ENCODE measurements at places on chromosomes 3 and 15.

- no peak for DNase-seq
These were observed 158.5 kb downstream of the FEZF2 start for GRCh38 chr3:62214850-62215249.

- DNase-seq = no peak
These were observed 14.6 kb downstream of the SMAD6 start for GRCh38 chr15:66716656-66717020.

- no peak for DNase-seq
These were observed 3.8 kb downstream of the STT3B start for GRCh38 chr3:31536497-31536896.

DNA sequence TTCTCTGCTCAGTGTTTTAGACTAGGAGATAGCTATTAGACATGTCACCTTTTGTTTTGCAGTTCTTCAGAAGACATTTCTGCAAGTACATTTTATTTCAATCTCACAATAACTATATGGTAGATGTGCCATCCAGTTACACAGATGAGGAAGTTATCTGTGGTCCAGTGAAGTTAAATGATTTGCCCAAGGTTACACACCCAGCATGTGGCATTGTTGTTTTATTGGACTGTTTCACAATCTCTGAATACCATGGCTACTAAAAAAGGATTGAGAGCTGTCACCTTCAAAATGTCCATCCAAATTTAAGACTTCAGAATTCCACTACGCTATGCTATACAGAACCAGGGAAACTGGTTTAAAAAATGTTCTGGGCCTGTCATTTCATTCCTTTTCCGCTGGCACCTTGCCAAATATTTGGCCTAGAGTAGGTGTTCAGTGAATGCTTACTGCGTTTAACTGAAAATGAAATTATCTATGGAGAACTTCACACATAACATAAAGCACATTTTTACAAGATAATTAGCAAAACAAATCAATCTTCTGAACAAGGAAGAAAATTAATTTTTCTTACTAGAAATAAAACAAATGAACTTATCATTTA, 20.2 kb downstream of the TM6SF1 start:
- DNase-seq = no peak

- no peak for DNase-seq
These were observed 93.7 kb downstream of the ABI3BP start for GRCh38 chr3:100899440-100900091.

GRCh38 chr15:68389041-68389930, 42.7 kb downstream of the ITGA11 start:
- DNase-seq = no peak

DNA sequence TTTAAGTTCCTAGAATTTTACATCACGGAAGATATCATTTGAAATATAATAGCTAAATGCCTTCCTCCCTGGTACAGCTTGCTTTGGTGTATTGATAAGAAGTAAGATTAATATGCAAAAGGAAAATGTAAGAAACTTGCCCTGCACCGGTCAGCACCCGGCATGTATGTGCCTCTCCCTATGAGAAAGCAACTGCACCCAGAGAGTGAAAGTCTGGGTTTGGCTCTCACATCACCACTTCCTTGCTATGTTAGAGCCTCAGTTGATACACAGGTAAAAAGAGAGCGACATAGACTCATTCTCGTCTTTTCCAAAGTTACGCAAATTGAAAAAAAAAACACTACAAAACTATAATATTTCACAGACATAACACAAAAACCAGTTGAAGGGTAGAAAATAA, 96.7 kb downstream of the FOXP1 start:
- peak; percentile 42 for DNase-seq

DNA sequence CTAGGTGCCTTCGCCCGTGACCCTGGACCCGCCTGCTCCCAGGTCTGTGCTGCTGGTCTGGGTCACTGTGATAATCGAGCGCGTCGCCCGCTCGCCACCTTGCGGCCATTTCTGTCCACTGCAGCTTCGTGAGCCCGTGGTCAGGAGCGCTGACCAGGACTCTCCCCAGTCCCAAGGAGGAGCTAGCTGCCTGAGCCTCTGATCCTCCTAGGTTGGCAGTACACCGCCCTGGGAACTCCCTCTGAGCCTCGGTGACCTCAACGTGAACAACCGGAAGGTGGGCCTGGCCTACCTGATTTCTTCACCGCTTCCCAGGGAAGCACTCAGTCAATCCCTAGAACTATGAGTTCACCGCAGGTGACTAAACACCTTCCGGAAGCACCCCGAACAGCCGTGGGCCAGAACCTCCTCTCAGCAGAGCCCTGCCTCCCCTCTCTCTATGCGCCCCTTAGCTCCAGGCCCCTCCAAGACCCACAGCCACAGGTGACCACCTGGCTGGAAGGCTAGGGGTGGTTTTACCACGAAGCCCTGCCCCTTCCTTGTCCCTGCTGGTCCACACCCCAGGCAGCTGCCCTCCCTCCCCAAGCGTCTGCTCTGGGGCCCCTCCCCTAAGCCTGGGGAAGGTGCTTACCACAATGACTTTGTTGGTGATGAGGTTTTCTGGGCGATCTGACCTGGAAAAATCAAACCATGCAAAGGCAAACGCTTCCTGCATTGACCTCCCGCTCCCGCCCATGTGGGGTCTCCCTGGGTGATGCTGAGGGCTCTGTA, 9.7 kb downstream of the PLA2G4D start:
- DNase-seq = peak; percentile 47

DNA sequence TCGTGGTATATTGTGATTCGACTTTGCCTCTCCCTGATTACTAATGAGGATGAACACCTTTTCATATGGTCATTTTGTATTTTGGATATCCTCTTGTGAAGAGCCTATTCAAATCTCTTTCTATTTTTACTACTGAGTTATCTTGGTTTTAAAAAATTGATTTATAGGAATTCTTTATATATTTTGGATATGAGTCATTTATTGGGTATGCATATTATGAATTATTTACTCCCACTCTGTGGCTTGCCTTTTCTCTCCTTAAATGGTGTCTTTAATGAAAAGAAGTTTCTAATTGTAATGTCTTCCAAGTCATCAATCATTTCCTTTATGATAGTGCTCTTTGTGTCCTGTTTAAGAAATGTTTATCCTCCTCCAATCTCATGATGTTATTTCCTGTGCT, 191.5 kb upstream of the DPH6 start:
- DNase-seq = no peak

- DNase-seq = no peak
These were observed 8.7 kb upstream of the PLA2G4F start for GRCh38 chr15:42165106-42165505.

- DNase-seq = no peak
These were observed 522 bp downstream of the MED12L start for GRCh38 chr3:151085889-151086483.

GRCh38 chr3:11878837-11879236, 32.2 kb upstream of the TAMM41 start:
- DNase-seq = no peak
